ENCODE measurements at places on chromosomes 7 and 10.

- DNase-seq: peak; percentile 77
Measured at GRCh38 chr7:137846827-137847567, at the start of gene DGKI. DGKI (minus strand) TSS chr7:137846974.

DNA sequence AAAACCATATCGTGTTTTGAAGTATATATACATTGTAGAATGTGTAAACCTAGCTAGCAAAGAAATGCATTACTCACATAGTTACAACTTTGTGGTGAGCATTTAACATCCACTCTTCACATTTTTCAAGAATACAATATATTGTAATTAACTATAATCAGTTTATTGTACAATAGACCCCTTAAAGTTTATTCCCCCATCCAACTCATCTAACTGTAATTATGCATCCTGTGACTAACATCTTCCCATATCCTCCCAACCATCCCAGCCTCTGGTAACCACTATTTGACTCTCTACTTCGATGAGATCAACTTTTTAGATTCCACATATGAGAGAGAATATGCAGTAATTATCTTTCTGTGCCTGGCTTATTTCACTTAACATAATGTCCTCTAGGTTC is 526.4 kb downstream of the KIF20B start:
- no peak for DNase-seq

GRCh38 chr7:21128062-21128817 is 299.6 kb upstream of the SP4 start:
- DNase-seq: no peak

GRCh38 chr7:70156057-70156456 is 557.8 kb downstream of the AUTS2 start:
- no peak for DNase-seq

- DNase-seq: no peak
Measured at GRCh38 chr7:41487229-41487940, 215.5 kb downstream of the INHBA start.

- peak; percentile 36 for DNase-seq
Measured at GRCh38 chr7:18356191-18356645, 139.3 kb upstream of the HDAC9 start.

- no peak for DNase-seq
Measured at GRCh38 chr10:69747179-69747578, 54.5 kb upstream of the COL13A1 start.

DNA sequence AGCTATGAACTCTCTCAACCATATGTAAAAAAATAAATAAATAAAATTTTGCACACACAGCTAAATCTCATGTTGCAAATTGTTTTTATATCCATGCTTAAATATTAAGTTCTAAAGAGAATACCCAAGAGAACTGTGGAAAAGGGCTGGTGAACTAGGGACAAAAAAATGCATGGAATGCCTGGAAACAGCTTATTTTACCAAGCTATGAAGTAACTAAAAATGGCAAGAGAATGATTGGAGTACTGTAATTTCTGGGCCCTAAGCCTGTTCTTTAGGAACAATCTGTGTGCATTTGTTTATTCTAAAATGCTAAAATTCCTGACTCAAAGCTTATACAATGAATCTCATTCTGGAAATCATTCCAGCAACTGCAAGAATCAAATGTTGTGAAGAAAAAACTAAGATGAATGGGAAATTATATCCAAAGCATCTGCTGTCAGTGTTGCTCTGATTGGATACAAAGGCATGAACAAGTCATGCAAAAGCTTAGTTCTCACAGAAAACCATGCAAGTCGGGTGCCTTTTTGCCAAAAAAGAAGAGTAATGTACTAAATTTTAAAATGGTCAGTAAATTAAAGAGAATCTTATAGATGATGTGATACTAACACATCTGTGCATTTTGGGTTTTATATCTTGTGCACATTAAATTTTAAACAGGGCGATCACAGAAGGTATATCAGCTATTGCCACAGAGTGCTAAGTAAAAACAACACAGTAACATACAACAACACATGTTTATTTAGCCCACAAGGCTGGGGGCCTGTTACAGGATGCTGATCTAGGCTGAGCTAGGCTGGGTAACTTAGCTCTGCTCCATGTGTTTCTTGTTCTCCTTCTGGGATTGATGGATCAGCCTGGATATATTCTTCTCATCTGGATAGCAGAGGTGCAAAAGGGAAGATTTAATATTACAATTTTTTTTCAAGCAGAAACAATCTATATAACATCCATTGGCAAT is 453.5 kb upstream of the SEMA3A start:
- DNase-seq: no peak

- no peak for DNase-seq
Measured at GRCh38 chr7:127711872-127712271, 59.9 kb downstream of the SND1 start.

DNA sequence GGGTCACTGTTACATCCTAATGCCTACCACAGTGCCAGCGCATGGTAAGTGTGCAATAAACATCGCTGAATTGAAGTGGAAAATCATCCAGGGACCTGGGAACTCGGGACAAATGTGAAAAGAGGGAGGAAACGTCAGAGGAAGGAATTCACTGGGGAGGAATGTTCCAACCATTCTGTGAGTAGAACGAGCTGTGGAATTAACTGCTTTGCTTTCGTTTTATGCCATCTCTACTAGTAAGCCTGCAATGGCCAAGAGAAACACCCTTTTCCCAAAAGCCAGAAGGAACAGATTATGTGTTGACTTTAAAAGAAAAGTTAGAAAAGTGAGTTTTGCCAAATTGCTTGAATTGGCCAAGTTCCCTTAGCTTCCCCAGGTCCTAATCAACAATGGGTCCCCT is 1044.9 kb downstream of the TYW1 start:
- DNase-seq: no peak

DNA sequence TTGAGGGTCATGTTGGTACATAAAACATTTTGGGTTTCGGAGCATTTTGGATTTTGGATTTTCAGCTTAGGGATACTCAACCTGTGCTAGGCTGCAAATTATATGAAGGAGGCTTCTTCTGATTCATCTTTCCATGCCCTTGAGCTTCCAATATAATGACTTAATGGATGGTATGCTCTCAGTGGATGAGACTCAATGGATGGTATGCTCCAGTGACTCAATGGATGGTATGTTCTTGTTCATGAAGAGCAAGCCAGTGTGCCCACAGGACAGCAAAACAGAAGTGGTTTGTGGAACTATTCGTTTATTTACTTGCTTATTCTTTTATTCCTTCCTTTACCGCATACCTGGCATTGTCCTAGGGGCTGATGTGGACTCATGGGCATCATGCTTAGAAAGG is 969.6 kb downstream of the LRMDA start:
- no peak for DNase-seq

DNA sequence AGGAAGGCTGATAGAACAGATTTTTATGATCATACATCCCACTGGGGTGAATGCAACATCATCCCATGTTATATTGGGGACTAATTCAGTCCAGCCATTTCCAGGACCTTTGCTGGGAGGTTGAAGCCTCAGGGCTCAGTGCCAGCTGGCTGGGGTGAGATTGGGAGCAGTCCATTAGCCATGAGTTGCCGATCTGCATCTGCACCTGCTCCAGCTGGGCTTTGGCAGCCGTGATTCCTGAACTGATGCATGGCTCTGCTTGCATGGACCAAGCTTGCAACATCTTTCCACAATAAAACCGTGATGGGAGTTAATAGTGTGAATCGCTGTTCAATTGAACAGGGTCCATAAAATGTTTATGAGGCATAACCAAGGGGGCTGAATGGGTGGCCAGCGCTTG is 346.9 kb downstream of the TYW1 start:
- no peak for DNase-seq

GRCh38 chr7:104160375-104160774 is 47.4 kb downstream of the ORC5 start:
- DNase-seq: peak; percentile 12

DNA sequence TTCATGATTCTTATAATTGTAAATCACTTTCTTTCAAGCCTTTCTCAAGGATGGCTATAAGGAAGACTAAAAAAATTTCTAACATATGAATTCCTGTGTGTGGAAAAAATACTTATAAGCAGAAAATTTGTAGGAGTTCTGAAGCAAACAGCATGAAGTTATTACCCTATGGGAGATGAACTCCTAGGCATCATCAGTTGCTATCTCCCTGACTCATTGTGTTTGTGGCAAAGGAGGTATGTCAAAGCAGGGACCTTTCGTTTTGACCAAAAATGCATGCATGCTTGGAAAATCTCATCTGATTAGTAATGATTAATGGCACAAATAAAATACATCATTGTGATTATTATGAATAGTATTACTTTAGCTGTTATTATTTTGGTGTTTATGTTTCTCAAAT is 59.4 kb downstream of the CALCR start:
- DNase-seq: no peak

DNA sequence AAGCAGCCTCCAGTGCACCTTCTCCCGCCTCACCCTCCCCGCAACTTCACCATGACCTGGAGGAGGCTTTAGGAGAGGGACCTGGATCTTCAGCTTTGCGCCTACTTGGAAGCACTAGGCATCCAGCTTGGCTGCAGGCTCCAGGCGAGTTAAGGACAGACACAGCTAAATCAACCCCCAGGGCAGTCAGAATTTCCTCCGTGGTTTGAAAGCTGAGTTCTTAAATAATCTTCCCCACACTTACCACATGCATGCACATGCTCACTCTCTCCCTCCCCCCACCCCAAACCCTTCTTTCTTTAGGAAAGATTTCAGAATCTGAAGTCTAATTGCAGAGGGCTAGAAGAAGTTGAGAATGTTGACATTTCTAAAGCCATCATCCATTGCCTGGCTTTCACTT is 36.7 kb upstream of the LRRC4 start:
- DNase-seq: no peak

- DNase-seq: peak; percentile 47
Measured at GRCh38 chr7:28990200-28990960, 32.2 kb upstream of the TRIL start.

DNA sequence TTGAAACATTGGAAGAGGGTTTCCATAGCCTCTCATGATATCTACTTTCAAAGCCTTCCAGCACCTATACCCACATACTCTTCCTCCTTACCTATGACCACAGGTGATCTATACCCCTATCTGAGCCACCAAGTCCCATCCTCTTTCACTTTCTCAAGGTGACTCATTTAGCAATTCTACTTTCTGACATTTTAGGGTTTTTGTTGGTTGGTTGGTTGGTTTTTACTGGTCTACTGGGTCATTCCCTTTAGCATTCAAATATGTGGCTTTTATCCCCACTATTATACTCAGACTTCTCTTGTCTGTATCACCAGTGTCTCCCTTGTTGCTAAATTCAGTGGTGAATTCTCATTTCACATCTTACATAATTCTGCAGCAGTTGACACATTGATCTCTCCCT is 130.4 kb upstream of the STEAP4 start:
- DNase-seq: no peak

DNA sequence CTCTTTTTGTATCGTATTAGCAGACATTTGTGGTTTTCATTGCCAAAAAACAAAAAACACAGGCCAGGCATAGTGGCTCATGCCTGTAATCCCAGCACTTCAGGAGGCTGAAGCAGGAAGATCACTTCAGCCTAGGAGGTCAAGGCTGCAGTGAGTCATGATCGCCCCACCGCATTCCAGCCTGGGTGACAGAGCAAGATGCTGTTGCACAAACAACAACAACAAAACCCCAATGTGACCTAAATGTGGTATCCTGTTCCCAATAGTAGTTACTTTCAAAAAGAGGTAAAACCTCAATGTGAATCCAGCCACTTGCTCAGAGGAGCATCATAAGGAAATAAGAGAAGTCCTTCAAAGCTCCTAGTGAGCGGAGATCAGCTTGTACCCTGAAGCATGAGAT is 45.8 kb upstream of the SKAP2 start:
- DNase-seq: peak; percentile 6

- no peak for DNase-seq
Measured at GRCh38 chr10:129833468-129833950, 130.6 kb downstream of the EBF3 start.

- DNase-seq: no peak
Measured at GRCh38 chr7:28091190-28091589, 89.4 kb downstream of the JAZF1 start.

GRCh38 chr7:136326045-136326609 is 349.0 kb upstream of the MTPN start:
- no peak for DNase-seq

DNA sequence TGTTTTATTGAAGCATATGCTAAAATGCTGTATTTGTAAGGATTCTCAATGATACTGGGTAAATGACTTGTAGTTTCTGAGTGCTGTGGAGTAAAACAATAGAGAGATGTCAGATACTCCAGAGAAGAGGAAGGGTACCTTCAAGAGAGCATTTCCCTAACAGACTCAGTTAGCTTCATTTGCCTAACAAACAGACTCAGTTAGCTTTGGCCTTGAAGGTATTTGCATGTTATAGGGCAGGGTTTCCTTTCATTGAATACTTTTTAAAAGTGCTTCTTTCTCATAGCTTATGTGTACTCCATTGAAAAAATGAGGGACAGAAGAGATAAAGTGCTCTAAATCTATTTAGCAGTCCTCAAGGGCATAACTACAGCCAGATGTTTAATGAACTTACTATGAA is 101.8 kb downstream of the CHN2 start:
- DNase-seq: peak; percentile 78

DNA sequence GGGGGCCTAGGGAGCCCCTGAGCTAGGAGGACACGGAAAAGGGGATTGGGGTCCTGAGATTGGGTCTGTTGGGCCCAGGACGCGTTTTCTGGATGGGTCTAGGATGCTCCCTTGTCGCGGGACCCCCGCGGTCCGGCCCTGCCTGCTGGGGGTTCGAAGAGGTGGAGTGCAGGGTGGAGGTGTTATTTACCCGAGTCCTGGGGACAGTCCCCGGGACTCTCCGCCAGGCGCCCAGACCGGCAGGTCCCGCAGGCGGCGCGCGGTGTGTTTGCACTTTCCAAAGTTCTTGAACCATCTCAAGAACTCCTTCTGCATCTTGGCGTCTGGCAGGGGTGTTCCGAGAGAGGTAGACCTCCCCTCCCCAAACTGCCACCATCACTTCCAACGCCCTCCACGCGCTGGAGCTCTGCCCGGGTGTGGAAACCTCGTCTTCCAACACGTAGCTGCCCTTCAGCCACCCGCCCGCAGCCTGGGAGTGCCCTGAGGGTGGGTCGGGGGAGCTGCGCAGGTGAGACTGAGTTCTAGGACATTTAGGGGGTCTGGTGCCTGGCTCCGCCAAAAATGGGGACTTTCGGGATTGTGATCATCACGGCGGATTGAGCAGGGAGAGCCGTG is 569 bp downstream of the CAV1 start:
- DNase-seq: peak; percentile 37

- DNase-seq: no peak
Measured at GRCh38 chr7:101602082-101602481, 27.0 kb downstream of the MYL10 start.

DNA sequence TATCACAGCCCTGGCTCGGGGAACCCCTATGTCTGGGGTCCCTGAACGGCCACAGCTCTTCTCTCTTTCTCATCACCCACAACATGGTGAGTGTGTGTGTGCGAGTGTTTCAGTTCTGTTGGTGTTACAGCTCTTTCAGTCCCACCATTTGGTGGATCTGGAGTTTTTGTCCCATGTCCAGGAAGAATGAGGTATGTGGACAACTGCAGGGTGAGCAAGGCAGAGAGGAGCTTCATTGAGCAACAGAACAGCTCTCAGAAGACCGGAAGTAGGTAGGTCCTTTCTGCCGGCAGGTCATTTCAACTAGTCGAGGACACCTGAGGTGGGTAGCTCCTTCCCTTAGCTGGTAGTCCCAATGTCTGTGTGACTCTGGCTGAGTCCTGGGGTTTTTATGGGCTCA is 9.5 kb downstream of the PAX4 start:
- DNase-seq: no peak

- no peak for DNase-seq
Measured at GRCh38 chr10:87691506-87692070, 31.9 kb downstream of the PAPSS2 start.

Measured in GM23338 (cell line).